Colonic mucosa (tissue), 4 donors: ENCODE measurements at places on chromosomes 7 and 10. TPM values are rescaled to one million over a fixed set of nuclear protein-coding genes. Genes with fewer than 3 reads are reported as not detected.

The ANKRD61 gene
- not detected for total RNA-seq

The PEX1 gene
- total RNA-seq, result 18.4 TPM

- no peak for DNase-seq
Measured at GRCh38 chr10:69498711-69499471, 47.6 kb downstream of the TSPAN15 start.

GRCh38 chr10:31953080-31953479 lies 24.4 kb upstream of the ARHGAP12 start:
- DNase-seq, result no peak

- no peak for DNase-seq
Measured at GRCh38 chr10:89535171-89536012, at the start of gene SLC16A12. TSS of gene SLC16A12 (minus strand) at chr10:89535594. CDS start at chr10:89462578, 73,016 bp downstream.

- DNase-seq, result no peak
Measured at GRCh38 chr7:36082216-36082615, 70.8 kb upstream of the EEPD1 start.
